Hair follicular keratinocyte (primary cell): ENCODE measurements at places on chromosomes 4 and X. TPM values are rescaled to one million over a fixed set of nuclear protein-coding genes. Genes with fewer than 3 reads are reported as not detected.

Gene ARHGEF38
- not detected in 2 replicates for total RNA-seq

Gene IQCM
- not detected in 2 replicates for total RNA-seq

Gene MAGEA2
- total RNA-seq, result not detected in 2 replicates

Gene CDX4
- total RNA-seq, result not detected in 2 replicates

Gene F8A3
- total RNA-seq, result 1.1 and 4.0 TPM in 2 replicates

Gene GAB1
- total RNA-seq, result 8.6 and 14.7 TPM in 2 replicates

Gene GPR34
- not detected in 2 replicates for total RNA-seq

Gene DCAF12L2
- total RNA-seq, result not detected in 2 replicates

Gene ZNF674
- total RNA-seq, result 1.9 and 2.7 TPM in 2 replicates

Gene NMU
- 0.78 and 3.8 TPM in 2 replicates for total RNA-seq
